ENCODE measurements at places on chromosomes 16 and 17. TPM values are rescaled to one million over a fixed set of nuclear protein-coding genes. Genes with fewer than 3 reads are reported as not detected.

FBXW10 gene
- not detected for total RNA-seq

EPX gene
- total RNA-seq = 0.16 TPM

BCAS3 gene
- total RNA-seq = 2.3 TPM

MRM3 gene
- 58.0 TPM for total RNA-seq

GID4 gene
- 5.0 TPM for total RNA-seq

DNA sequence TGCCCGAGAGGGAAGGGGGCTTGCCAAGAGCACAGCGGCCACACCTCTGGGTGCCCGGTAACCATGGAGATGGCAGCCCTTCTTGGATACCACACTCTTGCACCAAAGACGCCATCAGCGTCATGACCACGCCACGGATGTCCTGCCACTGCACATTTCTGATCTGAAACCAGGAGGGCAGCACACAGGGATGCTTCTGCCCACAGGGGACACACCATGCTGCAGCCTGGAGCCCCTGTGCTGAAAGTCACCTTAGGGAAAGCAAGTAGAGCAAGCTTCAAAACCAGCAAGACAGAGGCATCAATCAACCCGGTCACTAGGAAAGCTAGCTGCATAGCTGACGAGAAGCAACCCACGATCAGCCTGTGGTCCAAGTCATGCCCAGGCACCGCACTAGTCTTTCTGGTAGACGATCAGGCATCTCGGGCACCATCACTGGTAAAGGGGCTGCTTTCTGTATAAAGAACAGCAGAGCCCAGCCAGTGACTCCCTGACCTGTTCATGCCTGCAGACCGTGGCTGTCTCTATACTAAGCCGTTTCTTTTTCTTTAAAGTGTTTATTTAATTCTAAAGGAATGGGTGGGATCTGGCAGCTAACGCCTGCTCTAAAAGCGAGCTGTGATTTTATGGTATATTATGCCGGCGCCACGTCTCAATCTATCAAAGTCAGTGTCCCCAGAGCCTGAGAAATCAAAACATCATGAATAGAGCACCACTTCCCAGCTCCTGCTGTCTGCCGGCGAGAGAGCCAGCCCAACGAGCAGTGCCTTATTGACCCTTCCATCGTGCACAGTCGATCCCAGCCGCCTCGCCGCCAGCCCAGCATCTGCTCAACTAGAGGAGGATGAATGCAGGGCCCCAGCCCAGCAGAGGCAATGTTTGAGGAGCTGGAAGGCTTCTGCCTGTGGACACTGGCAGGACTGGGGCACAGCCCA, 244.7 kb downstream of the RBFOX3 start:
- no peak for DNase-seq

DNA sequence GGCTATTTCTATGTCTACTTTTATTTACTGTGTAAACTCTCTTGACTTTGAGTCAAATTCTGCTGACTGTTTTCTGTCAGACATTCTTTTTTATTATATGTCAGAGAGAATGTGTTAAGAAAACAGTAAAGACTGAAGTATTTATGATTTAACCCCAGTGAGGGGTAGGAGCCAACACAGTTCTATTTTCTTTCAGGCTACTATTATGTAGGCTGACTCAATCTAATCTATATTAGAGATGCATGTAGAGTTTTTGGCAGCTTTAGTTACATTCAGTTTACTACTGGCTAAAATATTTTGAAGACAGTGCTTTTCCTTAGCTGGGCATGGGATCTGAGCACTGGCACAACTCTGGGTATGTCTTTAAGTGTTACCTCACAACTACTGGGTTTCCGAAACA, 1108.0 kb downstream of the CDH11 start:
- DNase-seq = no peak

GRCh38 chr17:30218799-30219198, 16.7 kb downstream of the SLC6A4 start:
- no peak for DNase-seq

- DNase-seq = no peak
Observed at GRCh38 chr17:16085066-16085699, 85.6 kb downstream of the TTC19 start.

GRCh38 chr16:83215406-83216001, 588.7 kb downstream of the CDH13 start:
- DNase-seq = peak; percentile 38

DNA sequence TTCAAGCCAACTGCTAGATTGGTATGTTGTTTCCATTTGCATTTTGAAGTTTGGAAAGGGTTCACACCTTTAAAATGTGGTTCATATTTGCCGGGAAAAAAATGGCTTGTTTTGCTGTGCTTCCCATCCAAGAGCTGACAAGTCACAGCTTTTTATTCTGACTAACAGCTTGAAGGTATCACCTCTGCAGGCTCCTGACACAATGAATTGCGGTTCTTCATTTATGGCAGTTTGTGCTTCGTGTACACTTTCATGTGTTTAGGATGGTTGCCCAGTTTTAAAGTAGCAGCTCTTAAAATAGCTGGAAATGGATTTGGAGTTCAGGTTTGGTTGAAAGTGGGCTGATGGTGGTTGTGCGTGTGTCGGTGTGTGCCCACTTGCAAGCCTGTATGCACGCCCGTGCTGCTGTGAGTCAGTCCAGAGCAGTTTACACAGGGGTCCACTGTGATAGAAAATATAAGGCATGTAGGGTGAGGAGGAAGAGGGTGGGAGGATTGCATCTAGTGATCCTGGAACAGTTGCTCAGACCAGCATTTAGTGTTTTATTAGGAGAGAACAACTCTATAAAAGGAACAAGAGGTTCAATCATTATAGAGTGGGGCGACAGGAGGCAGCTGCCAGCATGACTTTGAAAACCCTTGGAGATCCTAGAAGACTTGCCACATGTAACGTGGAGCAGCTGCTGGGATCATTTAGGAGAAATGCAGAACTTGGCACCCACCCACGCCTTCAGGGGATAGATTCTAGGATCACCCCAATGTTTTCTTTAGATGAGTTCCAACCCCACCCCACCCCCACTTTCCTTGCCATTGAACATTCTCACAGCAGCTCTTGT, 108.0 kb upstream of the TBX2 start:
- no peak for DNase-seq

DNA sequence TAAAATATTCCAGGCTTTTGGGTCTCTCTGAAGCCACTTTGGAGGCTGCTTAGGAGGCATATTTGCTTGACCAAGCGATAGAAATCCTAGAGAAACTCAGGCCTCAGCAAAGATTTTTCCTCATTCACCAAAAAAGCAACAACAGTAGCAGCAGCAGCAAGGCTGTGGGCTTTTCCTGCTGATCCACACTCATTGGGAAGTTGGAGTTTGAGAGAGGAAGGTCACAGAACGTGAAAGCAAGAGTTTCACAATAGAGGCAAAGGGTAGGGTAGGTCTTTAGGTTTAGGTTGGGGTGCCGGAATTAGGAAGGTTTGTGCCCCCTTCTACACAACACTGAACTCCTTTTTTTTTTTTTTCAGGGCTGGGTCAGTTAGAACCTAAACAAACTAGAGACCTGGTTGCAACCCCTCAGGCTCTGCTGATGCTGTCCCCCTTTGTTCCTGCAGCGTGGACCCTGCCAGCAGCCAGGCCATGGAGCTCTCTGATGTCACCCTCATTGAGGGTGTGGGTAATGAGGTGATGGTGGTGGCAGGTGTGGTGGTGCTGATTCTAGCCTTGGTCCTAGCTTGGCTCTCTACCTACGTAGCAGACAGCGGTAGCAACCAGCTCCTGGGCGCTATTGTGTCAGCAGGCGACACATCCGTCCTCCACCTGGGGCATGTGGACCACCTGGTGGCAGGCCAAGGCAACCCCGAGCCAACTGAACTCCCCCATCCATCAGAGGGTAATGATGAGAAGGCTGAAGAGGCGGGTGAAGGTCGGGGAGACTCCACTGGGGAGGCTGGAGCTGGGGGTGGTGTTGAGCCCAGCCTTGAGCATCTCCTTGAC, 2.0 kb downstream of the TMUB2 start:
- no peak for DNase-seq

DNA sequence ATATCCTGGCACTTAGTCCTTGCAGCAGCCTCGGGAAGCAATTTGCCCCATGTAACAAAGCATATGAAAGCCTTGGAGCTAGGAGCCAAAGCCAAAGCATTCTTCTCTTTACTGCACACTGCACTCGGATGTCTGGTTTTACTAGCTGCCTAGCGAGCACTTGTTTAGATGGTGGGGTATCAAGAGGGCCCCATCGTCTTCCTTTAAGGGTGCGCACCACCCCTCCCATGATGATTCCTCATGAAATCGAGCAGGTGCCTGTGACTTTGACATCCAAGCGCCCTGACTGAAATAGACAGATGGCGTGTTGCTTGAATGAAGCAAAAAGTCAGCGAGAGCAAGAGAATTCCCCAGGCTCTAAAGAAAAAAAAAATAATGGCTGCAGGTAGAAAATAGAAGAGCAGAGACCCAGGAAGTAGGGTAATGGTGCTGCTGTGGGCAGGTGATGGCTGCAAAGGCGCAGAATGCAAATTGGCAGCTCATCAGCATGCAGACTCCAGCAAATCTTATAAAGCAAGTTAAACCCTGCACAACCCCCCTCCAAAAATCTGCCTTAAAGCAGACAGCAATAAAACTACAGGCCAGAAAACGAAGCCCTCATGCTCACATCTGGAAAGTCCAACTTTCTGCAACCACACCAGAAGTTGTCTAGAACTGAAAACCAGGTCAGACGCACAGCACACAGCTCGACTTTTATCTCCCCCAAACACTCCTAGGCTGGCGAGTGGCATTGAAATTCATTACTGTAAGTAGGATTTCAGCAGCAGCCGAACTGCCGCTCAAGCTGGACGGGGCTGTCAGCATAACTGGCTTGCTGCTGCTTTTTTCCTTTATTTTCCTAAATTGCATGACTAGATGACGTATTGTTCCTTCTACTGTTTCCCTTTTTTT, 384.3 kb downstream of the RBFOX1 start:
- DNase-seq = no peak

- no peak for DNase-seq
Observed at GRCh38 chr17:10053782-10054540, 144.4 kb downstream of the GAS7 start.
